ENCODE measurements at places on chromosomes 5 and 9. TPM values are rescaled to one million over a fixed set of nuclear protein-coding genes. Genes with fewer than 3 reads are reported as not detected.

FBLL1 gene
- 0.75 TPM for total RNA-seq

LECT2 gene
- not detected for total RNA-seq

SLC6A19 gene
- total RNA-seq: not detected

ANP32B gene
- 9.5 TPM for total RNA-seq

SPRY4 gene
- 6.7 TPM for total RNA-seq

PBX3 gene
- 42.2 TPM for total RNA-seq

GPR151 gene
- total RNA-seq: not detected

SPATA31A7 gene
- total RNA-seq: not detected

CCDC152 gene
- 1.2 TPM for total RNA-seq

CHSY3 gene
- 5.5 TPM for total RNA-seq

TTC16 gene
- 0.11 TPM for total RNA-seq

PCDHAC1 gene
- 0.11 TPM for total RNA-seq

PCDHB9 gene
- total RNA-seq: under 0.01 TPM

LRRC19 gene
- not detected for total RNA-seq

DPM2 gene
- 13.0 TPM for total RNA-seq

PCDHA12 gene
- total RNA-seq: 0.11 TPM

GFPT2 gene
- total RNA-seq: 24.2 TPM

EQTN gene
- not detected for total RNA-seq

CCL27 gene
- total RNA-seq: not detected

UGT3A1 gene
- total RNA-seq: not detected

STING1 gene
- 9.5 TPM for total RNA-seq

PCDHAC2 gene
- 1.9 TPM for total RNA-seq

FAM169A gene
- 3.2 TPM for total RNA-seq

ANKRD31 gene
- total RNA-seq: 0.11 TPM

TEK gene
- 3.6 TPM for total RNA-seq

OR13C5 gene
- total RNA-seq: not detected

GDNF gene
- 0.25 TPM for total RNA-seq

SLCO6A1 gene
- total RNA-seq: not detected

GALNT10 gene
- total RNA-seq: 10.0 TPM

ZNF782 gene
- total RNA-seq: 3.3 TPM

Measured in uterine smooth muscle cell (primary cell).